ENCODE measurements at places on chromosomes 2 and 18.

DNA sequence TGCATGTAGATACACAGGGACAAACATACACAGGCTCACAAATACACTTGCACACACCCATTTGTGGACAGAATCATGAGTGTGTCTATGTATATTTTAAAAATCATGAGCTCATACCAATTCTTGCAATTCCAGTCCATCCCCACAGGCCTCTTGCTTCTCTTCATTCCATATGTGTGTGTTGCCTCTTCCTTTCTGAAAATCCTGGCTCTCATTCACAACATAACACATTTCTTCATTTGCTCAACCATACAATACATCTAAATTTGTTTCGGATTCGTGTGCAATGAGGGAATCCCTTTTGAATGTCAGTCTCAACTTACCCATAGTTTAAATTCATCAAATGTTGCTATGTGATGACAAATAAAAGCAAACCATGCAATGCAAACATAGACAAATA lies 51.4 kb downstream of the GNAL start:
- DNase-seq, result no peak

DNA sequence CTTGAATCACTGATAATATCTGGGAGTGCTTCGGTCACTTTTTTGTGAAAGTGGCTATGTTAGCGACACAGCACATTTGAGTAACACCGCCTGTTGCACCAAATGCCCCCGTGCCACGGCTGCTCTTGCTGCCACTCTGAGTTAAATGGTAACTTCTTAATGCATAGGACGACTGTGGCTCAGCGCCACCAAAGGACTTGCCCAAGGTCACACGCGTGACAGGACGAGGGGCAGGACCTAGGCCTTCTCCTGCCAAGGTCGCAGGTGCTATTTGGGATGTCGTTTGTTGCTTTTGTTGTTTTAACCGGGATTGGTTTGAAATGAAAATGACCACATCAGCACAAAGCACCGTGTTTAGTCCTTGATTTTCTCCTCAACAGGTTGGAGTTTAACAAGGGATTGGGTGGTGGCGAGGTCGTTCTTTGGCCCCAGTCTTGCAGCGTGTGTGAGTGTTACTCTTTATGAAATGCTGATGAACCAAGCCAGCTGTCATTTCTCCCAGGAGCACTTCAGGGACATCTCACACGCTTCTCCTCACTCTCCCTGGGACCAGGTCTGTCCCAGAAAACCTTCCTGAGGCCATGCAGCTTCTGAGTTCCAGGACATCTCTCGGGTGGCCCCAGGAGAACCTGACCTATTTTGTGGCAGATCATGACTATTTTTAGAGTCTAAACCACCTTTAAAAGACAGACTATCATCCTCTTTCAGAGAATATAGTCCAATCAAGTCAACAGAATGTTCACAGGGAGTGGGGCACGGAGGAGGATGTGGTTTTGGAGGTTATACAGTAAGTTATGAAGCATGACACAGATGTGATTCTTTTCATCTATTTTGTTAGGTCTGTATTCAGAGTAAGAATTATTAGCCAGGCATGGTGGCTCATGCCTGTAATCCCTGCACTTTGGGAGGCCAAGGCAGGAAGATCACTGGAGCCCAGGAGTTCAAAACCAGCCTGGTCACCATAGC lies 49.9 kb downstream of the MTCL1 start:
- DNase-seq, result no peak

- DNase-seq, result no peak
Observed at GRCh38 chr18:2971741-2972552, 41.0 kb downstream of the LPIN2 start.

GRCh38 chr18:50638884-50639420 lies 79.1 kb downstream of the MAPK4 start:
- no peak for DNase-seq

- no peak for DNase-seq
Observed at GRCh38 chr2:128016620-128017019, 11.2 kb downstream of the SAP130 start.

- DNase-seq, result no peak
Observed at GRCh38 chr18:73848656-73849055, 299.0 kb downstream of the FBXO15 start.

GRCh38 chr18:23266717-23267446 lies 131.6 kb downstream of the CABLES1 start:
- no peak for DNase-seq

DNA sequence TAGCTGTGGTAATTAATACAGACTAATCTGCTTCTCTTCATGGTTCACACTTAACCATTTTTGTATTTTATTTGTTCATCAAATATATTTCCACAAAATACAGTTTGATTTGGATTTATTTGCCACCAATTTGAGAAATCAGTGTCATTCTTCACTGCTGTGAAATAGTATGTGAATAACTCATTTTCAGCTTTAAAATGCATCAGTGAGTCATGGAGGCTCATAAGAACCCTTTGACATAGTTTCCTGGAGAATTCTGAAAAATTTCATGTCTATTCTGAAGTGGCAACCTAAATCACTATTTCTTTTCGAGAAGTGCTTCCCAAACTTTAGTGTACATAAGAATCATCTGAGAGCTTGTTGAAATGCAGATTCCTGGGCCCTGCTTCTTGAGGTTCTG lies 1026.7 kb upstream of the ACVR2A start:
- DNase-seq, result no peak

DNA sequence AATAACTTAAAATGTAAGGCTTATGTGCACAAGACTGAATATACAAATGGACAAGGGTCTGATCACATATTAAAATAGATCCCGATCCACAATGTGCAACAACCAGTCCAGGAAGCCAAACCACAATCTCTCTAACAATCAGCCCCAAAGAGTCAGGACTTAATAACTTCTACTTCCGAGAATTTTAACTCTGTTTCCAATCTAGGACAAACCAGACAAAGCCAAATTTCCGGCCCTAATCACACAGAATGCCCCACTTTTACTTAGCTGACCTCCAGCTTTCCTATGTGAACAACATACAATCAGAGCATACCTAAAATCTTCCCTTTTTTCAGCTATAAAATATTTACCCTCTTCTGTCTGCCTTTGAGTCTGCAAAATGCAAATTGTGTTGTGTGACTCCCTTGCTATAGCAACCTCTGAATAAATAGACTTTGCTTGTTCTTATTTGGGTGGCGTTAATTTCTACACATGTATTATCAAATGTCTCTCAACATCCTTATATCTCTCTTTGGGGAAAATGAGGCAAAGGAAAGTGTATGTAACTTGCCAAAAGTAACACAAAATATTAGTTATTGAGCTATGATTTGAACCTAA lies 381.9 kb upstream of the MC4R start:
- no peak for DNase-seq
